ENCODE measurements at places on chromosomes 5 and 9. TPM values are rescaled to one million over a fixed set of nuclear protein-coding genes. Genes with fewer than 3 reads are reported as not detected.

The MTRR gene
- polyA plus RNA-seq: 11.6 TPM

The FOXD4L3 gene
- polyA plus RNA-seq: not detected

The SPATA31C1 gene
- polyA plus RNA-seq: not detected

The FOXD1 gene
- not detected for polyA plus RNA-seq

The GPR151 gene
- polyA plus RNA-seq: not detected

The RNF183 gene
- polyA plus RNA-seq: 0.42 TPM

The ZDHHC11 gene
- polyA plus RNA-seq: 5.1 TPM

The IFNB1 gene
- not detected for polyA plus RNA-seq

The PIP5K1B gene
- 2.1 TPM for polyA plus RNA-seq

The TMEM8B gene
- 3.6 TPM for polyA plus RNA-seq

The GDF9 gene
- 0.11 TPM for polyA plus RNA-seq

DNA sequence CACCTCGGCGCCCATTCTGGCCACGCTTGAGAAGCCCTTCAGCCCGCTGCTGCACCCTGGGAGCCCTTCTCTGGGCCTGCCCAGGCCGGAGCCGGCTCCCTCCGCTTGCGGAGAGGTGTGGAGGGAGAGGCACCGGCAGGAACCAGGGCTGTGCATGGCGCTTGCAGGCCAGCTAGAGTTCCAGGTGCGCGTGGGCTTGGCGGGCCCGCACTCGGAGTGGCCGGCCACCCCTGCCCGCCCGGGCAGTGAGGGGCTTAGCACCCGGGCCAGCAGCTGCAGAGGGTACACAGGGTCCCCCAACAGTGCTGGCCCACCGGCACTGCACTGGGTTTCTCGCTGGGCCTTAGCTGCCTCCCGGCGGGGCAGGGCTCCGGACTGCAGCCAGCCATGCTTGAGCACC lies 72.3 kb upstream of the SYK start:
- DNase-seq: no peak

DNA sequence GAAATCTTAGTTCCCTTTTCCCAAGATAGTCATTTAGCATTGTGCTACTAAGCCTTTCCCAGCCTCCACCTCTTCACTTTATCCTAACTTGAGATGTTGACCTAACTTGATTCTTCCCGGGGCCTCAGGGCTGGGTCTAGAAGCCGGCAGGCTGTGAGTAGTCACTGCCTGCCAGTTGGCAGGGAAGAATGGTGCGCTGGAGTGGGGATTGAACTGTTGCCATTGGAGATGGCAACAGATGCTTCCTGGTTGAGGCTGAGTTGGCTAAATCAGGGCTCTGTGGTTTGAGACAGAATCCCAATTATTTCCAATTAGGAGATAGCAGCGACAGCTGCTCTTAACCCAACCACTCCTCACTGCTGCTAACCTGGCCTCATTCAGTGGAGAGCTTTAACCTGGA lies 343.1 kb downstream of the BRINP1 start:
- no peak for DNase-seq

- DNase-seq: no peak
These were observed 52.1 kb upstream of the ERBIN start for GRCh38 chr5:65874241-65874640.

DNA sequence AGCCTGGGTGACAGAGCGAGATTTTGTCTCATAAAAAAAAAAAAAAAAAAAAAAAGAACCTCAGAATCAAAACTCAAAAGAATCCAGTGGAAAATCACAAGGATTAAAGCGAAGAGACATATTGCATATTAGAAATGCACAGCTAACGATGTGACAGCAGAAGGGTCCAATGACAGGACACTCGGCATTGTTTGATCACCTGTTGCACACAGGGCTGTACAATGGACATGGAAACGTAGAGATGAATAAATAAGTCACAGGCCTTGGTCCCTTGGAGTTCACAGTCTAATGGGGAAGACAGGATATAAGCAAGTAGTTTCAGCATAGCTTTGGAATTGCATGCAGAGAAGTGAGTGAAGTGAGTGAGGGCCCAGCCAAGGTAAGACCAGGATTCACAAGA lies 25.9 kb upstream of the PIK3R1 start:
- no peak for DNase-seq

DNA sequence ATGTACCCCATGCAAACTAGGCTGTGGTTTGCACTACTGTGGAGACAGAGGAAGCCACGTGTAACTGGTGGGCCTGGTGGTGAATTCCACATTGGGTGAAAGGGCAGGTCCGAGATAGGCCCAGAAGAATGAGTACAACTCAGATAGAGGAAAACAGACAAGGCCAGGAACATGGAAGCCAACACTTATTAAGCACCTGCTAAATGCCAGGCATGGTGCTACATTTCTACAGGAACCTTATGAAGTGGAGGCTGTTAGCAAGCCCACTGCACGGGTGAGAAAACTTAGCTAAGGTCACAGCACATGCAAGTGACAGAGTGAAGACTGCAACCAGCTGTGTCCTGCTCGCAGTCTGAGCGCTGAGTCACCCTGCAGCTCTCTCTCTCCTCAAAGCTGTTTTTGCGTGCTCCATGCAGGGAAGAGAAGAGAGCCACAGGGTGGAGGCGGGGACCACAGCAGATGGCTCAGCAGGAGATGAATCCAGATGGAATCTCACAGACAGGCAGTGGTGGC lies 65.5 kb upstream of the SPTLC1 start:
- DNase-seq: no peak

GRCh38 chr5:174310243-174310642 lies 264.7 kb downstream of the NSG2 start:
- DNase-seq: no peak

- no peak for DNase-seq
These were observed 311.3 kb downstream of the ASTN2 start for GRCh38 chr9:117103438-117104110.

- DNase-seq: no peak
These were observed 559.5 kb upstream of the KLF4 start for GRCh38 chr9:108049026-108049607.

DNA sequence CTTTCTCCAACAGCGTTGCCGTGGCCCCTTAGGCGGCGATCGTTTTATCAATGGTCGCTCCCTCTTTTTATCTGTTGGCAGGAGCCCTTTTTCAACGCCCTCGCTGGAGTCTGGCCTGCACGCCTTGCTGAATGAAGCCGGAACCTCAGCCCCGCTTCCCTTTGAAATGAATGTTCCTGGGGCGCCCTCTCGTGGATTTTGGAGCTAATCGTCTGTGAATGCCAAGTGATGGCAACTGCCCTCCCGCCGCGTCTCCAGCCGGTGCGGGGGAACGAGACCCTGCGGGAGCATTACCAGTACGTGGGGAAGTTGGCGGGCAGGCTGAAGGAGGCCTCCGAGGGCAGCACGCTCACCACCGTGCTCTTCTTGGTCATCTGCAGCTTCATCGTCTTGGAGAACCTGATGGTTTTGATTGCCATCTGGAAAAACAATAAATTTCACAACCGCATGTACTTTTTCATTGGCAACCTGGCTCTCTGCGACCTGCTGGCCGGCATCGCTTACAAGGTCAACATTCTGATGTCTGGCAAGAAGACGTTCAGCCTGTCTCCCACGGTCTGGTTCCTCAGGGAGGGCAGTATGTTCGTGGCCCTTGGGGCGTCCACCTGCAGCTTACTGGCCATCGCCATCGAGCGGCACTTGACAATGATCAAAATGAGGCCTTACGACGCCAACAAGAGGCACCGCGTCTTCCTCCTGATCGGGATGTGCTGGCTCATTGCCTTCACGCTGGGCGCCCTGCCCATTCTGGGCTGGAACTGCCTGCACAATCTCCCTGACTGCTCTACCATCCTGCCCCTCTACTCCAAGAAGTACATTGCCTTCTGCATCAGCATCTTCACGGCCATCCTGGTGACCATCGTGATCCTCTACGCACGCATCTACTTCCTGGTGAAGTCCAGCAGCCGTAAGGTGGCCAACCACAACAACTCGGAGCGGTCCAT lies 10.0 kb downstream of the S1PR3 start:
- DNase-seq: peak; percentile 98

DNA sequence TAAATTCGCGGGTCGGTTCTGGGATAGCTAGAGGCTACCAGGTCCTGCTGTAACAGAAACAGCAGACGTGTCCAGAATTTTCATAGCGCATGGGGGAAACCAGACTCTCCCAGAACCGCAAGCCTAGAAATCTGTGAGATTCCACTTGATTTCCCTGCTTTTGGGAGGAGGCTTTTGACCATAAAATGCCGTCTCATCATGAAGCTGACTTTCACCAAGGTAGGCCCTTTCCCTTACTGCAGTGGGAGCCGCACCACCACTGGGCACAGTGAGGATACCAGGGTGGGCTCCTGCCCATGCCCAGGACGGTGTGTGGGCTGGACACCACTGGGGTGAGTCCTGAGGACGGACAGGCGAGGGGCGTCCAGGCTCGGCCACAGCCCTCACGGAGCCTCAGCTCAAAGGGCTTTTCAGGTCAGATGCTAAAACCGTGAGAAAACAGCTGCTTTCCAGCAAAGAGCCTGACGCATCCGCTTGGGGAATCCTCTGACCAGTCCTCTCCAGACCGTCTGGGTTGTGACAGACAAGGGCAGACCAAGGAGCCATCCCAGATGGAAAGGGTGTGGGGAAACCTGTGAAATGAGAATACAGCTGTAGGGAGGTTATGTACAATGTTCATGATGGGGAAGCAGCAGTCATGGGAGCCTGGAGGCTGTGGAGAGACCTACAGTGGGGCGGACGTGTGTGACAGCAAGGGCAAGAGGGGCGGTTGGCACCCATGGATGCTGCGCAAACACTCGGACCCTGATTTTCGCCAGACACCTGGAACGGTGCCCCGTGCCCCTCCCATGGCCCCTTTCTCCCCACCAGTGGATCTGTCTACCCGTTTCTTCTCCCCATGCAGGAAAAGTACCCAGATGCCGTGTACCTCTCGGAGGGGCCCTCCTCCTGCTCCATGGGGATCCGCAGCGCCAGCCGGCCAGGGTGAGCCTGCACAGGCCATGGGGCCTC lies 59.2 kb downstream of the IPPK start:
- DNase-seq: no peak

- DNase-seq: no peak
These were observed 36.1 kb upstream of the PPARGC1B start for GRCh38 chr5:149694007-149694406.

- DNase-seq: peak; percentile 28
These were observed 39.0 kb upstream of the PPP1R26 start for GRCh38 chr9:135440620-135441019.

- no peak for DNase-seq
These were observed 14.5 kb downstream of the SLC22A4 start for GRCh38 chr5:132308701-132309100.

GRCh38 chr5:56530626-56531138 lies 284.7 kb upstream of the MAP3K1 start:
- DNase-seq: no peak

DNA sequence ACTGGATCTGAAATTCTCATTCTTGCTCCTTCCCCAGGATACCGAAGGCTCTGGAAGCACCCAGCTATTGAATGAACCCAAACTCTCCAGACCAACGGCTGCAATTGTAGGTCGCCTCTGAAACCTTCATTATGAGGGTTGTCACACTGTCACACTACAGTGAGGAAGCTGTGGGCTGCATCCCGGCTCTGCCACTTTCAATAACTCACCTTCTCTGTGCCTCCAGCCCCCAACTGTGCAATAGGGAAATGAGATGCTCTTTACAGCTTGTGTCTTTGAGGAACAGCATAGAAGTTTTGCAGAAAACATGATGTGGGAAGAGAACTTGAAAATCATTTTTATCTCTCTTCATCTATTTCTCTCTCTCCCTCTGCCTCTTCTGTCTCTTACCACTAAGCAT lies 69.6 kb upstream of the TGFBR1 start:
- DNase-seq: no peak

DNA sequence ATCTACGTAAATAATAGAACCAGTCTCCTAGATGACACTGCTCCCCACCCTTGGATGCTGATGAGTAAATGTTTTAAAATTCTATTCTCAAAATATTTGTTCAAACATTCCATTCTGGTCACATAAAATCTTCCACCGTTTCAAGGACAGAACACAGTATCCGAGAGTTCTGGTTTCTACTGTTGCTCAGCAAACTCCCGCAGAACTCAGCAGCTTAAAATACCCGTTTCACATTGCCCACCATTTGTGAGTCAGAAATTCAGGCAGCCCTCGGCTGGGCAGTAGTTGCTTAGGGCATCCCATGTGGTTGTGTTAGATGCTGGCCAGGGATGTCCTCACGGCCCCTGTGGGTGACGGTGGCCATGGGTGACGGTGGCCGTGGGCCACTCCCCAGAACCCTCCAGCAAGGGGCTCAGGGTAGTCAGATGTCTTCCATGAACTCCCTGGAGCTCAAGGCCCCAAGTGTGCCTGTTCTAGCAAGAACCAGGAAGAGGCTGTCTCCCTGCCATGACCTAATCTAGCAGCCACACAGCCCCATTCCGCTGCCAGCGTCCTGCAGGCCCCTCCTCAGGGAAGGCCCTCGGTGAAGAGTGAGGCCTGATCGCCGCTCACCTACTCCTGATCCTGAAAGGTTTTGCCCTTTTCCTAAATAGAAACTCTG lies 17.4 kb downstream of the MGAT1 start:
- no peak for DNase-seq

GRCh38 chr9:96725576-96725975 lies 52.3 kb downstream of the ZNF510 start:
- DNase-seq: no peak

GRCh38 chr5:132661231-132662003 lies 3.4 kb downstream of the IL13 start:
- no peak for DNase-seq

- DNase-seq: no peak
These were observed 1409.7 kb upstream of the CDH18 start for GRCh38 chr5:21397693-21398092.

DNA sequence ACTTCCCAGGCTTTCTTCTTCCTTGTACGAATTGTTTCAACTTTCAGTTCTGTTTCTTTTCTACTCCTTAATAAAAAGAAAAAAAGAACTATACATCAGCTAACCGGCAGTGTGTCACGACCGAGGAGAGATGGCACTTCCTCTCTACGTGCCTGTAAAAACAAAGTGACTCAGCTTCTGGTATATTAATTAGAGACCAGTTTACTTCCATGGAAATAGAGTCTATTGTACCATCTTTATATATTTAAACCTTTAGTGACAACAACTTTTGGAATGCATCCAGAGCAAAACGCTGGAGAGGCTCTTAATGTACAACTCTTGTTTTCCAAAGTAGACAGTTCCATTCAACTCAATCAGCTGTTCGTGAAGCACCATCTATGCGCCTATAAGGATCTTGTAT lies 94.5 kb upstream of the LIFR start:
- DNase-seq: no peak
